ENCODE measurements at places on chromosomes 12 and 14.

DNA sequence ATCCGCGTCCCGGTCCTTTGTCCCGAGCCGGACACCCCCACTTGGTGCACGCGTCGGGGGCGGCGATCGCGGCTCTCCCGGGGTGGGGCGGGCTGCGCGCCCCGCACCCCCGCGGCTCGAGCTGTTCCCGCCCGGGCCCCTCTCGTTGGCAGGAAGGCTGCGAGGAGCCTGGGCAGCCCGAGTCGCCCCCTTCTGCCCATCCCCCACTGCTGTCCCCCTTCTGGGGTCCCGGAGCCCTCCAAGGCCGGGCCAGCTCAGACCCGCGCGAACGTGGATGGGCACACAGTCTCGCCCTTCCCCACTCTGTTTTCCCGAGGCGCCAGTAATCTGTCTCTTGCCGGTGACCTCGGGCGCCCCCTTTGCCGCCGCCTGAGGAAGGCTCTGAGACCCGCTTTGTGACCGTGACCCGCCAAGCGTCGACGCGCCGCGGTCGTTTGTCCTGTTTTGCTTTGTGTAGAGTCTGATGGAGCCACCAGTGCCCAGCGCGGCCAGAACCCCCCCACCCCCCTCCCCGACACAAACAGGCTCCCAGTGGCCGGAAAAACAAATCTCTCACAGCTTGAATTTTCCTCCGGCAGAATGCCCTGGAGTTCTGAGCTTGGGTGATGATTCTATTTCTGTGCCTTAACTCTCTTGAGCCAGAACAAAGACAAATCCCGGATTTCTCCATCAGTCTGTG lies 610 bp downstream of the C14orf132 start:
- DNase-seq: no peak

DNA sequence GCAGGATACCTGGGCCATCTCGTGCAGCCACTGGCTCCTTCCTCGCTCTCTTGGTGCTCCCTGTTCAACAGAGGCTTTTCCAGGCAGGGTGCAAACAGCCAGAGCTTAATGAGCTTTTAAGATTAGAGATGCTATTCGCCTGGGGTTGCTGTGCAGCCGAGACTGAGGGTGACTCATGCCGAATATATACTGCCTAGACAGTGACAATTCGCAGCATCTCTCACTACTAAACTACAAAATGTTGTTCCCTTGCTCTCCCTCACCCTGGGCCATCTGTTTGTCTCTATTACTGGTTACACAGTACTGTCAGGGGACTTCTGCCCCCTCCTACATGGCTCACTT lies 26.0 kb upstream of the TESC start:
- DNase-seq: no peak

GRCh38 chr12:49295082-49295936 lies at the start of gene PRPH:
PRPH (plus strand) TSS chr12:49295147; CDS start chr12:49295201, 54 bp downstream.
- DNase-seq: no peak

- no peak for DNase-seq
Measured at GRCh38 chr12:53674977-53675700, 744 bp downstream of the ATP5MC2 start.

GRCh38 chr12:49301760-49302159 lies 6.8 kb downstream of the PRPH start:
- DNase-seq: no peak
